Stimulated activated CD8-positive, alpha-beta memory T cell treated with anti-CD3 and anti-CD28 coated beads, Interleukin-7, amount 100 ng/mL, for 4 hours (primary cell): ENCODE measurements at places on chromosomes 3 and 15.

GRCh38 chr15:42608110-42608531 is 32.7 kb downstream of the STARD9 start:
- DNase-seq, result peak; percentile 34

DNA sequence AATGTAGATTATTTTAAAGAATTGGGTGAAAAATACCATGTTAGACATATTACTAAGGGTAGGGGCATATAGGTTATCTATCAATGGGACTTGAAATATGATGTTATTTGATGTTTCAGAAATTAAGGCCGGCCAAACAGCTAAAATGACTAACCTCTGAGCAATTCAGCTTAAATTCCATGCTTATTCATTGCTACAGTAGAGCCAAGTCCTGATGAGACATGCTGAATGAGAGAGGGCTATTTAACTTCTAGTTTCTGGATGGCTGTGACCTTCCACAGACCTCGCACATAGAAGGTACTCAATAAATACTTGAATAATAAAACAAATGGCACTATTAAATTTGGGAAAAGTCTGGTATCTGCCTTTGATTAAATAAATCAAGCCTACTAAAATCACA is 175.6 kb upstream of the WNT5A start:
- no peak for DNase-seq

- no peak for DNase-seq
Observed at GRCh38 chr15:59873644-59874272, 130.4 kb upstream of the FOXB1 start.

DNA sequence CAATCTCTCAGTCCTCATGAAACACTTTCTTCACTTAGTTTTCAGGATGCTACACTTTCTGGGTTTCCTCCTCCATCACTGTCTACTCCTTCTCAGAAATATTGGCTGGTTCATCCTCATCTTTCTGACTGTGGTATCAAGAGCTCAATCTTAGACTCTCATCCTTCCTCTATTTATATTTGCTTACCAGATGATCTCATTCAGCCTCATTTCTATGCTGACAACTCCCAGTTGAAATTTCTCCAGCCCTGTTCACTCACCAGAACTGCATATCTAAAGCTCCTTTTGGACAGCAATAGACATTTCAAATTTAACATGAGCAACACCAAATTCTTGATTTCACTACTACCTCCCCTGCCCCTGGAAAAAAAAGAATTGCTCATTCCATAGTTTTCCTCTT is 48.0 kb upstream of the FBN1 start:
- DNase-seq, result no peak

DNA sequence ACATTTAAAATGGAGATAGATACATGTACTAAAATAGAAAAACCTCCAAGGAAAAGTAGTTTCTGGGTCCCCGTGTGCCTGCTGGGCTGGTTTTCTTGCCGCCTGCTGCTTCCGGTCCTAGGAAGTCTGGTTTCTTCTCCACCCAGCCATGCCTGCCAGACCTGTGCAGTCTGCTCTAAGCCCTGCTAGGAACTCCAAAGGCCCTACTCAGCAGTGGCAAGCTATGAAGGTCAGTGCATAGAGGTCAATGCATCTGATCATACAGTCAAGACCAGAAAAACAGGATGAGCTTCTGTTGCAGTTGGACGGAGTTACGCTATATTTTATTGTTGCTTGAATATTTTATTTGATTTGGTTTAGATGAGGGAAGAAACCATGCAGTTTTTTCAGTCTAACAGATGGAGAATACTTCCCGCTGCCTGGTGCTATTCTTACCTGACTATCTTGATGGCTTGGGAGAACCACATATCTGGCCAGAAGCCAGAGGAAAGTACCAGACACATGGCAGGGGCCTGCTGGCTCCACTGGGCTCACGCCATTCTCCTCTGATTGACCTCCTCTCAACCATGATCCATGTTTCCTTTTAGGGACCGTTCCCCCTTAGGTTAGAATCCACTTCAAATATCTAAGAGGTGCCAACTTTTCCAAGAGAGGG is 226.8 kb upstream of the ST8SIA2 start:
- DNase-seq, result no peak

- DNase-seq, result no peak
Observed at GRCh38 chr15:90232196-90232595, 1.5 kb downstream of the CIB1 start.

DNA sequence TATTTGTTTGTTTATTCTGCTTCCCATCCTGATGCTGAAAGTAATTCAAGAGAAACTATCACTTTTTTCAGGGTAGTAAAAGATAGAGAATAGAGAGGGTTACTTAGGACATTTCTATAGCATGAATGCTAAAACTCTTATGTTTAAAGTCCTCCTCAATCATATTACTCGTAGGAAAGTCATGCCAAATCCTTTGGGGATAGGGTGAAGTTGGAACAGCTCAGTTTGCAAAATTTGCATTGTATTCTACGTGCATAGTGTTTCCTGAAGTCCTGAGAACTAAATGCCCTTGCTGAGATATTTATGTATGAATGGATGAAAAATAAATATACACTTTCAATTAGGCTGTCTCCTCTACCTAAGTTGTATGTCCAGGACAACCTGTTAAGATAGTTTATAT is 14.6 kb downstream of the PLSCR5 start:
- DNase-seq, result no peak

DNA sequence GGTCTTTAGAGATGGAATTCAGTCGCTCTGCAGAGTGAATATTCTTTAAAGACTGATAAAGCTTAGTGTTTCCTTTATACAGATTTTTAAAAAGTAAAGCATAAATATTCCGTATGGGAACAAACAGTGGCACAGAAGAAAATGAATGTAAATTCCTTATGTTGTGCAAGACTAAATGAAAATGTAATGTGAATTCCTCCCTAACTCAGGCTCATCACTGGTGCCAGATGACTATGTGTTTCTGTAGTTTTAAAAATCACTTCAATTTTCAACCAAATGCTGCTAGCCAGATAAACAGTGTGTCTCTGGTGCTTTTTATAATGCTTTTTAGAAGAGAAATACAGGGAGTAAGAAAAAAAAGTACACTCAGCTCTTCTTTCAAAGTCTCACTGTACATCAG is 154.8 kb upstream of the SNTN start:
- no peak for DNase-seq

GRCh38 chr3:18024715-18025114 is 282.3 kb upstream of the TBC1D5 start:
- DNase-seq, result no peak

DNA sequence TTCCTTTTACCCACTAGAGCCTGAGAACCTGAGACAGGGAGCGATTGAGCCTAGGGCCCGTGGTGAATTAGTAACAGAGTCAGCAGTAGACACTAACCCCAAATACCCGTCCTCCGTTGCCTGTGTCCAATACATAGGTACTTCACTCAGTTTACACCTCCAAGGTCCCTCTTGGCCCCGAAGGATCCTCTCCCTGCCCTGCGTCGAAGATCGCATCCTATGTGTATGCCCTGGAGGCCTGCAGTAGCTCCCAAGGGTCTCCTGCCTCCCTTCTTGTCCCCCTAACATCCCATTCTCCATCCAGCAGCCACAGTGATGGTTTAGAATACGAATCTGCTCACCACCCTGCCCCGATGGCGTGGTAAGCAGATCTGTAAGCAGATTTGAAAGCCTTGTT is 67.0 kb downstream of the ISG20 start:
- no peak for DNase-seq

- DNase-seq, result no peak
Observed at GRCh38 chr15:27459836-27460235, 488.9 kb downstream of the GABRG3 start.

GRCh38 chr3:159711560-159712333 is 276.9 kb upstream of the IL12A start:
- DNase-seq, result no peak

GRCh38 chr3:10744098-10744465 is 71.9 kb upstream of the SLC6A11 start:
- DNase-seq, result no peak

GRCh38 chr3:182450942-182451787 is 342.1 kb upstream of the ATP11B start:
- no peak for DNase-seq

GRCh38 chr3:5579139-5579602 is 391.7 kb downstream of the EDEM1 start:
- DNase-seq, result no peak

DNA sequence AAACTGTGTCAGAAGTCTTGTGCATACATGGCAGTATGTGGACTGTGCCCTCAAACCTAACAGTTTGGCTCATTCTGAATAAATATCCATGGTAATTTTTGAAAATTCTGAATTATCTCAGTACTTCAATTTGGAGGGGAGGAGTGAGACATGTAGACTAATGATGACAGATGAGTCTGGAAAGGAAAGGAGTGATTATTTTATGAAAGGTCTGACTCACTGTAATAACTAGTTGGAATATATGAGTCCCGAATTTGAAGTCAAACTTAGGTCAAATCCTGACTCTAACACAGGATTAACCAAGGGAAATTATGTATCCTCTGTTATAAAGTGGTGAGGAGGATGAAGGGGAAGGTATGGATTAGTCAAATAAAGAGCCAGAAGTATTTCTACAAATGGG is 38.6 kb downstream of the SUCNR1 start:
- DNase-seq, result no peak

GRCh38 chr3:72227486-72228070 is 442.6 kb upstream of the PROK2 start:
- DNase-seq, result no peak

DNA sequence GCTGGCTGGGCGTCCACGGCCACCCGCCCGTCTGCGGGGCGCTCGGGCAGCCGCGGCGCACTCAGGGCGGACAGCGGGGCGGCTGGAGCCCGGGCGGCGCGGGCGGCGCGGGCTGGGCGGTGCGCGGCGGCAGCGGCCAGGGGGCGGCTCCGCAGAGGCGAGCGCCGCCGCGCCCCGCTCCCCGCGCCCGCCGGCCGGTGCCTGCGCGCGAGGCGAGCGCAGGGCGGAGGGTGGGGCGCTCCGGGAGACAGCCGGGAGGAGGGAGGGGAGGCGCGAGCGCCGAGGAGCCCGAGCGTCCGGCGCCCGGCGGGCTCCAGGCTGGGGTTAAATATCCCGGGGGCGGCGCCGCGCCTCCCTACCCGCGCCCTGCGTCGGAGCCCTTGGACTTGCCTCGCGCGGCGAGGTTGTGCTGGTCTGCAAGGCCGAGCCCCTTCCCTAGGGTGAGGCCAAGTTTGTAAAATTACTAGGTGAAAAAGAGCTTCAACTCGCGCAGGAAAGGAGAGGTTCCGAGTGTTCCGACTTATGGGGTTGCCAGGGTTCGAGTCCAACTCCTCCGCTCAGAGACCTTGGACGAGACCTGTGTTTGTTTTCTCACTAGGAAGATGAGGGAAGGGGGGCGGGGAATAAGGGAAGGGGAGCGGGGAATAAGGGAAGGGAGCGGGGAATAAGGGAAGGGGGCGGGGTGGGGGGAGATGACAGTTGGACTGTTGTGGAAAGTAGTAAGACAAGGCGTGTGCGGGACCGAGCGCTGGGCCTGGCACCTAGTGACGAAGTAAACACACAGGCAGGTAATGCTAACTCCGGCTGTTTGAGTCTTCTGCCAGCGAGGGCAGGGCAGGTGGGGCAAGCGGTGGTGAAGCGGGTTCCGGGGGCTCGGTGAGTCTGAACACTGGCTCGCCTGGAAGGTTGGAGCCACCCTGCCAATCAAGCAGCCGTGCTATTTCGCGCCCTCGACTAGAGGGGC is at the start of gene TNFAIP8L3:
Gene TNFAIP8L3 (minus strand): TSS at position 301 of the 964 bp plus-strand sequence. CDS start 311 bp downstream, outside the sequence.
- no peak for DNase-seq

- no peak for DNase-seq
Observed at GRCh38 chr15:34879107-34879506, 83.8 kb upstream of the ACTC1 start.

- DNase-seq, result no peak
Observed at GRCh38 chr15:60137711-60138396, 133.7 kb downstream of the FOXB1 start.

- DNase-seq, result no peak
Observed at GRCh38 chr3:181880331-181880730, 168.6 kb downstream of the SOX2 start.

DNA sequence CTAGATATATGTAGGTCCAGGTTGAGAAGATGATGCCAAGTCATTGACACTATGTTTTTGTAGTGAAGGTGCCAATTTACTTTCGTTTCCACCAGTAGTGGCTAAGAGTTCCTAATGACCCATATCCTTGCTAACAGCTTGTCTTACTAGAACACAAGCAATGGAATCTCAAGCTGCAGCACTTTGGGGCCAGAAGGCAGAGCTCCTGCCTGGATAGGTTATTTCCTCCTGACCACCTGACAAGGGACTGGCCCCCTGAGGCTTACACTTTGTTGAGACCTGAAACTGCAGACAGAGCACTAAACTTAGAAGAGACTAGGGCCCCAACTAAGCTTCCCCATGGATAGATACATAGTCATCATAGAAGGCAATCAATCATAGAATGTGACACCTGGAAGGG is 11.7 kb downstream of the ONECUT1 start:
- no peak for DNase-seq

- no peak for DNase-seq
Observed at GRCh38 chr15:26571346-26571745, 201.5 kb downstream of the GABRB3 start.

GRCh38 chr3:96700322-96701315 is 113.8 kb upstream of the EPHA6 start:
- no peak for DNase-seq

DNA sequence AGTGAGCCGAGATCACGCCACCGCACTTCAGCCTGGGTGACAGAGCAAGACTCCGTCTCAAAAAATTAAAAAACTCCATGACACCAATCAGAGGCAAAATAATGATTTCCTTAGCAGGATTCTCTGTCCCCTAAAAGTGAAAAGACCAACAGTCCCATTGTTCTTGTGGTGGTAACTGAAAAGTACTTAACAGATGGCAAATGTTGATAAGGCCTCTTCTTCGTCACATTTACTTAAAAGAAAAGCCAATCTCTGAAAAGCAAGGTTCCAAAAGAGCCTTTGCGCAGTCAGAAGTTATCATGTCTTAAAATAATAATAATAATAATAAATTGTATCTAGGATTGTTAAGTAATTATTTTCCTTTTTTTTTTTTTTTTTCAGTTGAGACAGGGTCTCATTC is 56.0 kb upstream of the TASOR start:
- DNase-seq, result no peak

GRCh38 chr3:130789782-130790322 is 43.2 kb upstream of the PIK3R4 start:
- no peak for DNase-seq

DNA sequence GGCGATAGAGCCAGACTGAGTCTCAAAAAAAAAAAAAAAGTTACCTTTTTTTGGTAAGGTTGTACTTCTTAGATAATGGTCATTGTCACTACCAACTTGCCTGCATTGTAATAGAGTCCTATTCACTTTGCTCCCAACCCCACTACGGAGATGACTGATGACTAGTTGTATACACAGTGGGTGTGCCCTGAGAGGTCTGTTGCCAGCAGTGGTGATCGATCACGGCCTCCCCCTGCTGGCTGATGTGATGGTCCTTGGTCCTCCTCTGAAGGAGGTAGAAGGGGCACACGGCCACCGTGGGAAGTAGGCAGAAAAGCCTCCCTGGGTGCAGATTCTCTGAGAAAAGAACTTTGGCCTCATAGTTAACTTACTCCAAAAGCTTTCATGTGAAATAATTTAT is 10.7 kb downstream of the GCNT3 start:
- peak; percentile 12 for DNase-seq

GRCh38 chr15:48449734-48450133 is 118.5 kb downstream of the DUT start:
- no peak for DNase-seq
